Retina (tissue), 1 donor: ENCODE measurements at places on chromosomes 5 and 9.

GRCh38 chr9:127680226-127680625 lies 26.6 kb upstream of the CFAP157 start:
- DNase-seq, result no peak

GRCh38 chr5:91178461-91178860 lies 204.7 kb downstream of the ARRDC3 start:
- DNase-seq, result no peak

- DNase-seq, result peak; percentile 53
These were observed 51.9 kb downstream of the TGFBI start for GRCh38 chr5:136080483-136081216.

GRCh38 chr5:141740885-141741284 lies 58.9 kb upstream of the ARAP3 start:
- no peak for DNase-seq

DNA sequence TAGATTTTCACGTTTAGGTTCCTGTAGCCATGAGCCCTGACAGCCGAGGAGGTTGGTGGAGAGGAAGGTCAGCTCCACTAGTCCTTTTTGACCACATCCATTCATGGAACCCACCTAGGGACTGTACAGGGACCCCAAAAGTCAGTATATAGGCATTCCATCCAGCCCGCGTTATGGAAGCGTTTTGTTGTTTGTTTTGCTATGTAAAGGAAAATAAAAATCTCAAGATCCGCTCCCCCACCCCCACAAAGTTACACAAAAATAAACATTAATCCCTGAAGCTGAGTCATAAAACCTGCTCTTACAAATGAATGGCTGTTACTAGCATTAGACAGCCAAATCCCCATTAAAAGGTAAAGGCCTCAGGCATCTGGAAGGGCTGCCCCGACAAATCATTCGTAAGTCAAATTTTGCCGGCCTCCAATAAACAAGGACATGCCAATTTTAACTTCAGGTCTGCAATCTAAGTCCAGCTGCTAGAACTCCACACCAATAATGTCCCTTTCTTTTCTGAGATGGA lies 292.9 kb downstream of the MED10 start:
- DNase-seq, result no peak

GRCh38 chr5:108381350-108381953 lies 446 bp downstream of the FBXL17 start:
- DNase-seq, result peak; percentile 95

DNA sequence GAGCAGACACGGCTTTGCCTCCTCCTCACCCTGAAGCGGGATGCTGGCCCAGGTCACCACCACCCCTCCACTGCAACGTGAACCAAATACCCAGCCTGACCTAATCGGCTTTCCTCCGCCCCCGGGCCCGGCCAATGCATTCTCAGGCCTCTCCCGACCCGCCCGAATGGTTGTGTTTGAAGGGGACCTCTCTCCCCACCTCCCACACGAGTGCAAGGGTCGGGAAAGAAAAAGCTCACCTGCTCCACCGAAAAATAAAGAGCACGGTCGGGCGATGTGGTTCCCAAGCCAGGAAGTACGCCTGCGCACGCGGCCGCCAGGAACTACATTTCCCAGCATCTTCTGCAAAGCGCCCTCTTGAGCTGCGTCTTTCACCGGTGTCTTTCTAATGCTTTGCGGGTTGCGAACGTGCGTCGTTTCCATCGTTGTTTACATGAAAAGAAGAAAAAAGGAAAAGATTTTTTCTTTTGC lies at the start of gene ZNF883:
Gene ZNF883, minus strand, starts transcription at position 282 of the 471 bp plus-strand sequence.
- peak; percentile 88 for DNase-seq

GRCh38 chr5:33153372-33153771 lies 287.4 kb upstream of the TARS1 start:
- no peak for DNase-seq

GRCh38 chr5:127683008-127683407 lies 20.2 kb upstream of the CCDC192 start:
- DNase-seq, result no peak

GRCh38 chr5:116492776-116493175 lies 81.8 kb downstream of the SEMA6A start:
- DNase-seq, result no peak

- DNase-seq, result no peak
These were observed 142.1 kb downstream of the PLK2 start for GRCh38 chr5:58317808-58318207.

DNA sequence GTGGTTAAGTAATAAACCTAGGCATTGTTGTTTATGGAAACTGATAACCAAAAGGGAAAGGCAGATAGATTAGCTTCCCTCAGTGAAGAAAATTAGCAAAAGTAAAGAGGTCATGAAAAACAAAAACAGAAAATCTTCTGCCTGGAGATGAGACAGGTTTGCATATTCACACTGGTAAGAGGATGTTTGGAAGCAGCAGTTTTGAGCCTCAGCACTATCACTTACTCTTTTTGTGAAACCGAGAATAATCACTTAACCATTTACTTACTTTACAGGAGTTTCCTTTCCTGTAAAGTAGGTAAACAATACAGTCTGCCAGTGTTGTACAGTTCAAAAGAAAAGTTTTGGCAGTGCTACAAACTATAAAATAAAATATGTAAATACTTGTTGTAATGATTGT lies 35.5 kb upstream of the EMB start:
- DNase-seq, result no peak
